Suppressor macrophage (primary cell): ENCODE measurements at places on chromosomes 6 and 20.
A peak's percentile ranks its signal among the peaks of the same experiment; 100 is the strongest.

DNA sequence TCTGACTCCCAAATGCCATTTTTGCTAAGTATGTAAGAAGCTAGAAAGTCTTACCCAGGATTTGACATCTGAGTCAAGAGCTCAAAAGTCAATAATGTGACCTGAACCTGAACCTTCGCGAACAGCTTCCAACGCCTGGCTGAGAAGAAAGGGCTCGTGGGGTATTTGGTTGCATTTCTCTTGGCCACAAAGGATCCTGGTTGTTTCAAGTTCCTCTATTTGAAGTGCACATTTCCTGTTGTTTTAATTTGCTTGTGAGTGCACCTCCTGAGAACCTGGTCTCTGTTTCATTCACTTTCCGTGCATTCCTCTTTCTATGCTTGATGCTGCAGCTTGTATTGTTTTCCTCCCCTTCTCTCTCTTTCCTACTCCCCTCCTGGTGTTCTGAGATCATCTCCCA lies 212.5 kb downstream of the FOXA2 start:
- peak; percentile 29 for DNase-seq

- DNase-seq: peak; percentile 43
Measured at GRCh38 chr6:18391023-18391422, 3.9 kb downstream of the RNF144B start.

DNA sequence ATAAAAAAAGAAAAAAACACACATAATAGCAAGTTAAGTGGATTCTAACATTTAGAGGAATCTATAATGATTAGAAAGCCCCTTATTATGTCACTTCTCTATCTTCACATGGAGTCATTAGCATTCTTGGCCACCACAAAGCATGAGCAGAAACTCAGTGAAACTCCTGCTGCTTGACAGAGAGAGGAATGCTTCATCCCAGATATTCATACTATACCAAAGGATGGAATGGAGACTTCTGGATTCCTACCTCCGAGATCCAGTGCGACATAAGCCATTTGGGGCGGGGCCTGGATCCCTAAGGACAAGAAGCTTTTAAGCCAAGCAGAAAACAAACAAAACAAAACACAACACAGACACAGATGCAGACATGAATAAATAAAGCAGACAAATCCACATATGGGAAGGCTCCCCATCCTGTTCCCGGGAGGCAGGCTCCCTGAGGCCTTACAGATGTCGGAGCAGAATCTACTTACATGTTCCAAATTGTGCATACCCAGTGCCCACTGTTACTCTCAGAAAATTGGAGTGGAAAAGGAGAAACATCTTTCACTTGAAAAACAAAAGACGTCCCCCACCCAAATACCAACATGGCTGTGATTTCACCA lies 727.3 kb downstream of the MAFB start:
- no peak for DNase-seq

DNA sequence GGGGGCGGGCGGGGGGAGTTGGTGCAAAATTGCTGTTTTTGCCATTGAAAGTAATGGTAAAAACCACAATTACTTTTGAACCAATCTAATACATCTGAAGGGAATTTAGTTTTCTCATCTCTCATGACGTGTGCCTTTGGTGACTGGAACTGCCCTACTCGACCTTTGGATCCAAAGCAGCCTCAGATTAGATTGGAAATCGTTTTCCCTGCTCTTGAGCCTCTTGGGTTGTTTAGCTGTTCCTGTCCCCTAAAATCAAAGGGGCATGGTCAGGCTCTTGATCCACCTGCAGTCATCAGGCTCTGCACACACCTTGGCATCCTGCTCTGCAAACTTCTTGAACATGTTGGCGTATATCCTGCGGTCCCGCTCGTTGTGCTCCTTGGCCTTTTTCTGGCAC lies 64.0 kb upstream of the TULP1 start:
- DNase-seq: no peak

DNA sequence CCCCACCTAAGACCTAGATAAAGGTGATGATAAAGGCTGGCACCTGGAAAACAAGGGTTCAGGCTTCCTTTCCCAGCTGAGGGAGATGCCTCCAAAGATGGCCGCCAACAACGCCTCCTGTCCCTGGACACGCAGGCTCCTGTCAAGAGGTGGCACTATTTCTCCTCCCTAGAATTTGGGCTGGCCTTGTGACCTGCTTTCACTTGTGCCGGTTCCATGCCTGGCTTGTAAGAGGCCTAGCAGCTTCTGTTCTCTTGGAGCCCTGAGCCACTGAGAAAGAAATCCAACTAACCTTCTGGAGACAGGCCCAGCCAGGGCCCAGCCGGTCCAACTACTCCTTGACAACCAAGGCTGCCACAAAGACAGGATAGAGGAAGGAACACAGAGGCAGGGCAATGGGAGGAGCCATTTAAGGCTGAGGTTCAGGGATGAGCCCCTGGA lies 60.2 kb upstream of the RALY start:
- DNase-seq: peak; percentile 83

DNA sequence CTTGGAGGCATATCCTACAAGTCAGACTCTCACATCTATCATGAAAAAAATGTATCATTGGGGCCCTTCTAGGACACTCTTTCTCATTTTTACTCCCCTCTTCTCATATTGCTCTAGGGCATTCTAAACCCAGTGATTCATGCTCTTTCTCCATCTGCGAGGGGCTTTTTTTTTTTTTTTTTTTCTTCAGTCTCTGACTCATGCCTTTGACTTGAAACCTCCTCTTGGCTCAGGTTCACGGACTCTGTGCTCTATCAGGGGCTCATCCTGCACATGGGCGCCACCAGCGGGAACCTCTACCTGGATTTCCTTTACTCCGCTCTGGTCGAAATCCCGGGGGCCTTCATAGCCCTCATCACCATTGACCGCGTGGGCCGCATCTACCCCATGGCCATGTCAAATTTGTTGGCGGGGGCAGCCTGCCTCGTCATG lies 17.8 kb downstream of the SLC22A1 start:
- DNase-seq: no peak

GRCh38 chr20:45189067-45189609 lies 14.4 kb downstream of the PI3 start:
- no peak for DNase-seq

GRCh38 chr20:6228302-6228843 lies 105.5 kb upstream of the FERMT1 start:
- DNase-seq: no peak

GRCh38 chr6:111555036-111555435 lies 50.6 kb downstream of the TRAF3IP2 start:
- DNase-seq: no peak

GRCh38 chr6:69232496-69232895 lies 564.3 kb downstream of the LMBRD1 start:
- DNase-seq: no peak

GRCh38 chr20:58088625-58089024 lies 139.8 kb downstream of the ANKRD60 start:
- DNase-seq: no peak

GRCh38 chr6:1524040-1524480 lies 85.7 kb upstream of the FOXC1 start:
- peak; percentile 49 for DNase-seq

- DNase-seq: no peak
Measured at GRCh38 chr6:20706238-20706938, 172.1 kb downstream of the CDKAL1 start.

GRCh38 chr20:62908971-62909791 lies 17.1 kb downstream of the DIDO1 start:
- DNase-seq: no peak

DNA sequence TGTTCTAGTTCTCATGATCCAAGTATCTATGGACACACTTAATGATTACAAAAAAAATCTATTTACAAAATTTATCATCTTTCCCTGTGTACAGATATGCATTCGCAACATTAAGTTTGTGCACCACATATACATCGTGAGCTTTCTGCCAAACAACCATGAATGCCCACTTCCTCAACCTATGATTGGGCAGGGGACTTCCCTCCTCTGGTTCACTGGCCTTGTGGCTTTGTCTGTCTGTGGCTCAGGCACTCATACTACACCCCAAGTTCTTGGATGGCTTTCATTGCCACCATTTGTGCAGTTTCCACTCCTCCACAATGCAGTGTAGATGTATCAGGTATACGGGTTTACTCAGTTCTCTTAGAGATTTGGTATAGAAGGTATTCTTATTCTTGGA lies 74.9 kb downstream of the HS3ST5 start:
- DNase-seq: no peak

DNA sequence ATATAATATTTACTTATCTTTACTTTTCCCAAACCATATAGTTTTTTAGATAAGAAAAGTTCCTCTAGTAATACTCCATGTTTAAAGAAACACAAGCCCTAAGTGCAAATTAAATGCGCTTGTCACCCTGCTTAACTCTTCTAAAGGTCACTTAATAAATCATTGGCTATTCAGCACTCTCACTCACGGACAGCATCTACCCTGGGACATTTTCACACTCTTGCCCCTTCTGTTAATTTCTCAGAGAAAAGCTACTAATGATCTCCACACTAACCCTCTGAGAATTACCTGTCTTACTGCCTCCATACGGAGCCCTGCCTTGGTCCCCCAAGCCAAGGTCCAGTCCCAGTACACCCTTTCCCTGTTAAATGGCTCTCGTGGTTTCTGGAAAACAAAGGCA lies 102.2 kb downstream of the NRN1 start:
- no peak for DNase-seq

- DNase-seq: no peak
Measured at GRCh38 chr20:58965270-58966064, 15.6 kb upstream of the NELFCD start.

GRCh38 chr6:31070711-31071197 lies 41.6 kb downstream of the C6orf15 start:
- DNase-seq: no peak

- no peak for DNase-seq
Measured at GRCh38 chr20:35821807-35822242, 50.0 kb downstream of the PHF20 start.

DNA sequence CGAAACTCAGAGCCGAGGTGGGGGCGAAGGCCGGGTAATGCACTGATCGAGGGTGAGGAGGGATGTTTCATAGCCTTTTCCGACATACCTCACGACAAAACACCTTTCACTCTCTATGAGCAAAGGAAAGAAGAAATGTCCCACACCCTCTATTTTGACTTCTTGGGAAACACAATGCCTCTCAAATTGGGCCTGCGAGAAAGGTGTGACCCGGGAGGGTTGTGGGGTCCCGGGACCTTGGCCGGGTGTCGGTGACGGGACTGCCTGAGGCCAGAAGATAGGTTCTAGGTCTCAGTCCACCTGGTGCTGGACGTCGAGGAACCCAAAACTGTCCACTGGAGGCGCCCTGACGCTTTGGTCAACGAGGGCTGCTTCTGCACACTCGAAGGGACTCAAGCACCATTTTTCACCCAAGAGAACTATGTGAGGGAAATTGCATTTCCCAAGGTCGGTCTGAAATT lies 41.1 kb upstream of the OSTM1 start:
- DNase-seq: peak; percentile 41

DNA sequence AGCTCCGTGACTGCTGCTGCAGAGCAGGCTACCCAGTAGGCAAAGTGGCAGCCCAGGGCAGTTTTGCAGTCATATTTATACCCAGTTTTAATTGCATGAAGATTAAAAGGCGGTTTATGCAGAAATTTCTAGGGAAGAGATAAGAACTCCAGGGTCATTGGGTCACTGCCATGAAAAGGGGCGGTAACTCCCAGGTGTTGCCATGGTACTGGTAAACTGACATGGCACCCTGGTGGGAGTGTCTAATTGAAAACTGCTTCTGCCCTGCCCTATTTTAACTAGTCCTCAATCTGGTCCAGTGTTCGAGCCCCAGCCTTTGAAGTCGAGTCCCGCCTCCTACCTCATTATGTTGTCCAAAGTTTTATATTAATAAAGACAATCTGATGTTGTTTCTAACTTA lies 75.0 kb upstream of the FUCA2 start:
- DNase-seq: no peak

DNA sequence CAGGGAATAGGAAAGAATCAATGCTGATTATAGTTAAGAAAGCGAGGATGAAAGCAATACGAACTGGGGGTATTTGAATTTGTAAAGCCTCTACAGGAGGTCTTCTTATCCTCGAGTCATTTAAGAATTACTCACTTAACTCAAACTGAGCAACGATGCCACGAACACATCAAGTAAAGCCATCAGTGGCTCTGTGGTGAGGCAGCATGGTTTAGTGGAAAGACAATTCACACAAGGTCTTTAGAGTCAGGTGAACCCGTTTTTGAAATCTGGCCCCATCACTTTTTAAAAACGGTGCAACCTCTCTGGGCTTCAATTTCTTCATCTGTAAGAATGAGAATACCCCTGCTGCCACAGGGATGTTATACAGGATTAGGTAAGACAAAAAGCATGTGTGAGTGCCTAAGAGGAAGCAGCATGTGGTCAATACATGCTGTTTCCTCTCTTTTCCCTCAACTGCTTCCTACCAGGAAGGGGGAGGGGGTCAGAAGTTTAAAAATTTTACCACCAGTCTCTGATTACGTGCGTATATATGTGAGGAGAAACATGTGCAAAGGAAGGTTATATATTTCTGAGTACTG lies 162.0 kb downstream of the BTBD9 start:
- peak; percentile 22 for DNase-seq

GRCh38 chr20:48983423-48984400 lies 62.2 kb downstream of the ARFGEF2 start:
- DNase-seq: no peak

DNA sequence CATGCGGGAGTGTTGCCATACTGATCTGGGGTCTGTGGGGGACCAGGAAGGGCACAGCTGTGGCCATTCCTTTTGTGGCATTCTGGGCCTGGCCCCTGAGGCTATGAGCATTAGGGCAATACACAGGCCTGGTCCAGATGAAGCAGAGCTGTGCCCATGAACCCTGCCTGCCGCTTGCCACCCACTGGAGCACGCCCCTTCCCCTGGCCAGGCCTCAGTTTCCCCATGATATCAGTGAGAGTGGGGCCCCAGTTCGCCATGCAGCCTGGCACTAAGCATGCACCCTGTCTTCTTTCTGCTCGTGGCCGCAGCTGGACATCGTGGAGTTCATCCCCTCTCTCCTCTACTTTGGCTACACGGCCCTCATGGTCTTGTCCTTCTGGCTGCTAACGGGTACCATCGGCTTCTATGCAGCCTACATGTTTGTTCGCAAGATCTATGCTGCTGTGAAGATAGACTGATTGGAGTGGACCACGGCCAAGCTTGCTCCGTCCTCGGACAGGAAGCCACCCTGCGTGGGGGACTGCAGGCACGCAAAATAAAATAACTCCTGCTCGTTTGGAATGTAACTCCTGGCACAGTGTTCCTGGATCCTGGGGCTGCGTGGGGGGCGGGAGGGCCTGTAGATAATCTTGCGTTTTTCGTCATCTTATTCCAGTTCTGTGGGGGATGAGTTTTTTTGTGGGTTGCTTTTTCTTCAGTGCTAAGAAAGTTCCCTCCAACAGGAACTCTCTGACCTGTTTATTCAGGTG lies 42.4 kb downstream of the PLAGL2 start:
- no peak for DNase-seq

- no peak for DNase-seq
Measured at GRCh38 chr6:136539967-136540652, 10.1 kb downstream of the MAP7 start.
